ENCODE measurements at places on chromosomes 16 and 17.

GRCh38 chr16:81610936-81611335, 166.3 kb downstream of the CMIP start:
- DNase-seq = no peak

DNA sequence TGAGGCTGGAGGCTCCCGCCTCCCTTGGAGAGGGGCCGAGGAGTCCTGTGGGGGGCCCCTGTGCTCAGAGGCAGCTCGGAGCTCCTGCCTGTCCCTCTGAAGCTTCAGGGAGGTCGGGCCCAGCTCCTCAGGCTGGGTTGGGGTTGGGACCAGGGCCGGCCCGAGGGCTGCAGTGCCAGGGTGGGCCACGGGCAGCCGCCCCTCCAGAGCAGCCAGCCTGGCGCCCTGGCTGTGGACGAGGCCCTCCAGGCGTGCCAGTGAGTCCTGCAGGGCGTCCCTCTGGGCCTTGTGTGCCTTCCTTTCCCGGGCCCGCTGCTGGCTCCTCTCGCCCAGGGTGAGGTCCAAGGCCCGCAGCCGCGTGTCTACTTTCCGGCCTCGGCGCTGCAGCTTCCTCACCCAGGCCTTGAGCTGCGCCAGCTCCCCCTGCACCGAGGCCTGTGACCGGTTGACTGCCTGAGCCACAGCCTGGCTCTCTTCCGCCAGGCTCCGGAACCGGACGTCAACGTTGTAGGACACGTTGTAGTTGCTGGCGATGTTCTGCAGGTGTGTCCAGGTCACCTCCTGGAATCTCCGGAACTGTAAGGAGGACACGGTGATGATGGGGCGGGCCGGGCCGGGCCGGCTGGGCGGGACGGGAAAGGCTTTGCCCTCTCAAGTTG, 1.2 kb downstream of the PTX4 start:
- DNase-seq = no peak

GRCh38 chr17:4369557-4370230, 3.2 kb upstream of the UBE2G1 start:
- no peak for DNase-seq

GRCh38 chr17:50072130-50072529, 16.2 kb downstream of the ITGA3 start:
- no peak for DNase-seq

DNA sequence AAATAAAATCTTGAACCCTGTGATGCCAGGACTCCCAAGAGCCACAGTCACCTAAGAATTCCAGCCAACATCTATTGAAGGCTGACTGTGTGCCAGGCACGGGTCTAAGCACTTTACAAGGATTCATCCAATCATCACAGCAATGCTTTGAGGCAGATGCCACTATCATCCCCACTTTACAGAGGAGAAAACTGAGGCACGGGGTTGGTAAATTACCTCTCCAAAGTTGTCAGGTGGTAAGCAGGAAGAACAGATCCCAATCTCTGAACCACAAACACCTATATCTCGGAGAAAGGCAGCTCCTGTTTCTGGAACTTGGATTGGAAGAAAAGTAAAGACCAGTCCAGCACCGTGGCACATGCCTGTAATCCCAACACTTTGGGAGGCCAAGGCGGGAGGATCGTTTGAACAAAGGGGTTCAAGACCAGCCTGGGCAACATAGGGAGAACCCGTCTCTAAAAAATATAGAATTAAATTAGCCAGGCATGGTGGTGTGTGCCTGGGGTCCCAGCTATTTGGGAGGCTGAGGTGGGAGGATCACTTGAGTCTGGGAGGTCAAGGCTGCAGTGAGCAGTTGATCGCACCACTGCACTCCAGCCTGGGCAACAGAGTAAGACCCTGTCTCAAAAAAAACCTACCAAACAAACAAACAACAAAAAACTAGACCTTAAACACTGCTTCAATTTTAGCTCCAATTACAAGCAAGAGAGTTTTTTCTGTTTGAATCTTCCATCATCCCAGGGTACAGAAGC, 60.7 kb upstream of the SIAH1 start:
- DNase-seq = no peak
